Skeletal muscle cell (primary cell): ENCODE measurements at places on chromosomes 4 and X.
A peak's percentile ranks its signal among the peaks of the same experiment; 100 is the strongest.

DNA sequence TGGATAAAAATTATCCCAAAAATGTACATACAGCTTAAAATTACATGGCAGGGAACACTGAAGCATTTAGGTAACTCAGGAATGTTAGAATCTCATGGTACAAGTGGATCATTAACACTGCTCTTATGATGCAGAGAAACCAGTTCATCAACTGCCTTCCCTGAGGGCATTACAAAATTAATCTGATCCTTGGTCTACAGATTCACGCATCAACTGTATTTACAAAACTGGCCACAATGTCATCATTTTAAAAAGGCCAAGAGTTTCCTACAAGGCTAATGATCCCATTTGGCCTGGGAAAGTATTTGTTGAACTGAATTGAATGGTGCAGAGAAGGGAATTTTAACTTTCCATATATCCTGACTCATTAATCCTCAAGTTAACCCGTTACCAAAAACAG, 84.6 kb downstream of the TSPAN5 start:
- no peak for DNase-seq

DNA sequence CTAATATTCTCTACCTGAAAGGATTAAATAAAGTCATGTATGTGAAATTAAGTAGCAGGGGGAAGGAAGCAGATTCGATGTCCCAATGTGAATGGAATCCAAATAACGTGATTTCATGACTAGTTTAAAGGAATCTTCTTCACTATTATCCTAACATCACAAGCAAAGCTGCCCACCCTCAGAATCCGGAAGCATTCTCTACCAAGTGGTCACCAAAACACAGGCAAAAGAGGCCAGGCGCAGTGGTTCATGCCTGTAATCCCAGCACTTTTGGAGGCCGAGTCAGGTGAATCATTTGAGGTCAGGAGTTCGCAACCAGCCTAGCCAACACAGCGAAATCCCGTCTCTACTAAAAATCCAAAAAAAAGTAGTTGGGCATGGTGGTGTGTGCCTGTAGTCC, 212.9 kb downstream of the LDB2 start:
- no peak for DNase-seq

- DNase-seq, result no peak
Observed at GRCh38 chr4:137430171-137430570, 102.1 kb downstream of the PCDH18 start.

DNA sequence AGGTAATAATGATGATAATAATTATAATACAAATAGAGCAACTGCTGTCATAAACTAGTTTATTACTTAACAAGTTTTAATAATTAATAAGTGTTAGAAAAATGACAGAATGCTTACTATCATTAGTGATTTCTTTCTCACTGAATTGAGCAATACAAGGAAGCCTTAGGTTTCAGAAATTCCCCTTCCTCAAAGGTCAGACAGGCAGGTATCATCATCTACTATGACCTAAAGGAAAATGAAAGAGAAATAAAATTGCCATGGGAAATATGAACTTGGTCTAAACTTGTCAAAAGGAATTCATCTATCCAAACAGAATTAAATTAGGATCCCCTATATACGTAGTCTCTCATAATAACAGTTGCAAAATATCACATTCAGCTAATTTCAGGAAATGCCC, 56.3 kb upstream of the SLC7A11 start:
- DNase-seq, result no peak

GRCh38 chr4:166091912-166092510, 219.0 kb downstream of the TLL1 start:
- peak; percentile 6 for DNase-seq

DNA sequence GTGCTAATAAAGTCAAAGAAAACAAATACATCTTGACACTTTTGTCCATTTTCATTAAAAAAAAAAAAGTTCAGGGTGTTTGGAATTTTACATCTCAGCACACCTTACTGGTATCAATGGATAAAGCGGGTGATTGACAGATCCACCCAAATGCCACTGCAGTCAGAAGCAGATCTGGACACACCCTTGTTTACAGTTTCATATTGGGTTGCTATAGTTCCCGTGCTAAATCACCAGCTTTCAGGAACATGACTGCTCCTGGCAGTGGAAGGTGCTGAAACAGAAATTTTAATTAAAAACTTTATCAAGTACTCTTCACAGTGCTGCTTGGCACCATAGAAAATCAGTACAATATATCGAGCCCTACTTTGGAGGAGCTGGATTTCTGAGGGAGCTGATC, 116.3 kb downstream of the STOX2 start:
- no peak for DNase-seq

DNA sequence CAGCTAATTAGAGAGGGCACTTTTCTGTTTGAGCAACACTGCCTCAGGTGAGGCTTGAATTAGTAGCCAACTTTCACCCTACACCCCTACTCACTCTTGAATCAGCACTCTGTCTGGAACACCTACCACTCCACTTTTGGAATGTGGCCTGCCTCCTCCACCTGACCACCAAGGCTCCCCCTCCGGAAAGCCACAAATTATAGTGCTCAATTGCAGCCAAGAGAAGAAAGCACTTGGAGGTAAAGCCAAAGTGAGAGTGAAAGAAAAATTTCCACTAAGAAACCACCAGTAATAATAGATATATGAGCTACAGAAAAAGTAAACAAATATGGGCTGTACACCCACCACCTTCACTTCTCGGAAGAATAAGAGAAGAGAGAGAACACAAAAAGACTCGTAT, 41.1 kb downstream of the PPP3CA start:
- DNase-seq, result no peak

DNA sequence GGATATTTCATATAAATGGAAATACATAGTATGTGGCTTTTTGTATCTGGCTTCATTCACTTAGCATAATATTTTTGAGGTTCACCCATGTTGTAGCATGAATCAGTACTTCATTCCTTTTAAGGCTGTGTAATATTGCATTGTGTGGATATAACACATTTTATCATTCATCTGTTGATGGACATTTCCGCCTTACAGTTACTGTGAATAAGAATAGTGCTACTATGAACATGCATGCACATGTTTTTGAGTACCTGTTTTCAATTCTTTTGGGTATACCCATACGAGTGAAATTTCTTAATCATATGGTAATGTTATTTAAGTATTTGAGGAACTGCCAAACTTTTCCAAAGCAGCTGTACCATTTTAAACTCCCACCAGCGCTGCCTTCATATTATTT, 539.6 kb upstream of the DIPK2B start:
- no peak for DNase-seq

GRCh38 chr4:40572692-40573310, 56.9 kb downstream of the RBM47 start:
- DNase-seq, result no peak

- no peak for DNase-seq
Observed at GRCh38 chrX:30488092-30488491, 89.5 kb downstream of the TASL start.
